NCI-H1105 (cell line): ENCODE measurements at places on chromosomes 1 and 21.

DNA sequence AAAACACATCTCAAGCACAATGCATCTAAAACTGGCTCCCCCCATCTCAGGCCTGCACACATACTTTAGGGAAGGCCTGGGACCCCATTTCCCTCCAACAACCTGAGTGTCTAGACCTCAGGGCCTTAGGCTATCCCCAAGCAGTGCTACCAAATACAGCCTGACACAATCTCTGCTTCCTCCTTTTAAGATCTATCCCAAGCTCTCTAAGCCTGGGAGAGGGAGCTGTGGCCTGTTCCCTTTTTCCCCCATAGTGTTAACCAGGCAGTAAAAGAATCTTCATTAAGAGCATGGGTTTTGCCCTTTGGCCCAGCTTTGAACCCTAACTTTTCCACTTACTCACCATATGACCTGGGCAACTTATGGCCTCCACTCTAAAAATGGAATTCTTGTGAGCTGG is 10.8 kb upstream of the COL8A2 start:
- DNase-seq, result no peak

DNA sequence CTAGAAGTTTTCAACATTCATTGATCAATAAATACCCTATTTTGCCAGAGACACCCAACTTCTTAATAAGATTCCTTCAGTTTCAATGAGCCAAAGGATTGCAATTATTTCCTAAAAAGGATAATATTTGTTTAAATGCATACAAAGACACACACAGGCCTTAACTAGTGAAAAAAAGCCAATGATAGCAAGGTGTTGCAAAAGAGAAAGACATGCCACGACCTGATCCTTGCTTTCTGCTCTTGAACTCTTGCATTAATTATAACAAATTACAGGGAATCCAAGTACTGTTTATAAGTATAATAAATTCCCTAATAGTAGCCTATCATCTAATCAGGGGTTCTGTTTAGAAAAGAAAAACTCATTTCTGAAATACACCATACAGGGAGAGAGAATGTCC is 131.1 kb downstream of the PTPN14 start:
- peak; percentile 34 for DNase-seq

DNA sequence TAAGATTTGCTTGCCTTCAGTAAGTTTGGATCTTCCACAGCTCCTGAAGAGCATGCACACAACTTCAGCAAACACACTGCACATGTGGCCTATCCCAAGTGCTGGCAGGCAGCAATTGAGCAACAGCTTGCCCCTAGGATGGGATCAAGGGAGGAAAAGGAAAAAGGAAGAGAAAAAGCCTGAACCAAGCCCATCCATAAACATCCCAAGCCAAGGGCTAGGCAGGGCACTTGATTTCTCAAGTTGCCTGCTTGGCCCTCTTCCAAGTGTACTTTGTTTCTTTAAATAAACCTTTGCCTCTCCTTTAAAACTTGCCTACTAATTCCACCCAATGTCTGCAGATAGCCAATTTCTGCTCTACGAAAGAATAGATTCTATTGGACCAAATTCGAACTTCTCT is 49.0 kb upstream of the OLFM3 start:
- DNase-seq, result no peak

DNA sequence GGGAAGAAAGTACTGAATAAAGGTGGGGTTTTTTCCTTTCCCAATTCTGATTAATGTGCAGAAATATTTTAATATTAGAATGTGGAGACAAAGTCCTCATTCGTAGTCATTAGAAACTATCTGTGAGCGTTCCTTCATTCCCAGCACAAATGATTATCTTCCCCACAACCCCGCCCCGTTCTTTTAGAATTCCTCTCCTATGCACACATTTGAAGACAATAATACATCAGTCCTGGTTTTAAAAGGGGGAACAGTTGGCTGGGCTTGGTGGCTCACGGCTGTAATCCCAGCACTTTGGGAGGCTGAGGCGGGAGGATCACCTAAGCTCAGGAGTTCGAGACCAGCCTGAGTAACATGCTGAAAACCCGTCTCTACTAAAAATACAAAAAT is 876 bp downstream of the ALDH9A1 start:
- DNase-seq, result no peak

DNA sequence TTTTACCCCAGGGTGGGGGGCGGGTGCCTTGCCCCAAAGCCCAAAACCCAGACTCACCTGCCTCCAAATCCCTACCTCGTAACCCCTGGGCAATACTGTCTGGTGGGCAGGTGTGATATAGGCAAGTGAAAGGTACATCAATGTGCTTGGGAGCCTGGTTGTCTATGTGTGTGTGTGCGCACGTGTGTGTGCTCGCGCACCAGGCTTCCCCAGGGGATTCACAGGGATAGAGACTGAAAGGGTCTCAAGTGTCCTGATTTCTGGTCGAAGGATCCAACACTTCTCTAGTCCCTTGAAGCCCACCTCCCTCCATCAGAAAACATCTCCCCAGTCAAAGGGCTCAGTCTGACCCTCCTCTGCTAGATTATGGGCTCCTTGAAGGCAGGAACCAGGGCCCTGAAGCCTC is 28.9 kb upstream of the EPB41 start:
- no peak for DNase-seq

DNA sequence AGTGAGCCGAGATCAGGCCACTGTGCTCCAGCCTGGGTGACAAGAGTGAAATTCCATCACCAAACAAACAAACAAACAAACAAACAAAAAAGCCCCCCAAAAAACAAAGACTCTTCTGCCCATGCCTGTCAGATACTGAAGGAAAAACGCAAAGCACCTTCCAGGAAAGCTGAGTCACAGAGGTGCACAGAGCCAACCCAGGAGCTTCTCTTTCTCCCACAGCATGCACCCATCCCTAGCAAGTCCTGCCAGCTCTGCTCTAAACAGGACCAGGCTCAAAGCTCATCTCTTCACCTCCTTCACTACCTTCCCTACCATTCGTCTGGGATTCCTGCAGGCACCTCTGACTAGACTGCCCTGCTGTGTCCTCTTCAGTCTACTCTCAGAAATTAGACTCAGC is 46.5 kb downstream of the ETS2 start:
- no peak for DNase-seq

GRCh38 chr1:25816112-25816718 is 3.5 kb upstream of the MTFR1L start:
- no peak for DNase-seq

DNA sequence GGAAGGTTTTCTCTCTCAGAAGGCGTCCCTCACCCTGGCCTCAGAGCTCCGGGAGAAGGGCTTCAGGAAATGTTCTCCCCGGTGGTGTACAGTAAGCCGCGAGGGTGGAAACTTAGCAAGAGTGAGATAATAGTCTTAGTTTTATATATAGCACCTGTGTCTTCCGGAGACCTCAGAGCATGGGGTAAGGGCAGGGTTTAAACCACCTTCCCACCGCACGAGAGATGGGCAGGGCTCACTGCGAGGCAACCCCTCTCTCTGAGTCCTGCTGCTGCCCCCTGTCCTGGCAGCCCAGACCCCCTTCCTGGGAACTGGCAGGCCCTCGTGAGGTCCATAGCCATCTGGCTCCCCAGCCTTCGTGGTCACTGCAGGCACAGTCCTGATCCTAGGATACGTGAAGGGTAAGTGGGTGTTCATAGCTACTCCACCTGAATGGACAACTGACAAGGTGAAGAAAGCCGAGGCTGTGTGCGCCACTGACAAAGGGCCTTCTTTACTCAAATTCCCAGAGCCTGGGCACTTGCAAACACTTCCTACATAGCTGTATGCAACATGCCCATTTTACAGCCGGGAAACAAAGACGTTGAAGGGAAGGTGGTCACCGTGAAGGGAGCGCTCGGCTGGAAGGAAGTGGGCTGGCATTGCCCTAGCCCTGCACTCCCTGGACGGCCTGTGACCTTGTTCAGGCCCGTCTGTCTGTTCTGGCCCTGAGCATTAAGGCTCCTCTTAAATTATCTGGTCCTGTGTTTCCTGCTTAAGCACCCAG is 26.9 kb downstream of the ITPKB start:
- no peak for DNase-seq

DNA sequence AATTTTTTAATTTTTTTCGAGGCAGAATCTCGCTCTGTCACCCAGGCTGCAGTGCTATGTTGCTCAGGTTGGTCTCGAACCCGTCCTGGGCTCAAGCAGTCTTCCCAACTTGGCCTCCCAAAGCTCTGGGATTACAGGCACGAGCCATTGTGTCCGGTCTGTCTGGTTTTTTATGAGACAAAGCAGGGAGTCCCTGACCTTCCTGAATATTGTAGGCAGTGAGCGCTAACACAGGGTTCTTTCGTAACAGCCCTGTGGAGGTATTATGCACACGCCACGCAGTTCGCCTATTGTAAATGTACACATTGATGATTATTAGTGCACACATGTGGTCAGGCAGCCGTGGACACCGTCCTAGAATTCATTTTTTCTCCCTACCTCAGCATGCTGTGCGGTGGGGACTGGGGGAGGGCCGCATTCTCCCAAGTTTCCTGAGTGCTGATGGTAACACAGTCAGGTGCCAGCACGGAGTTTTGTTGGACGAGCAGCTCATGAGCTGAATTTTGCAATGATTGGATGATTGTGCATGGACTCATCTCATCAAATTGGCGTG is 19.6 kb downstream of the SPSB1 start:
- DNase-seq, result no peak

- DNase-seq, result no peak
These were observed 77.5 kb downstream of the PUM1 start for GRCh38 chr1:30988045-30988444.

DNA sequence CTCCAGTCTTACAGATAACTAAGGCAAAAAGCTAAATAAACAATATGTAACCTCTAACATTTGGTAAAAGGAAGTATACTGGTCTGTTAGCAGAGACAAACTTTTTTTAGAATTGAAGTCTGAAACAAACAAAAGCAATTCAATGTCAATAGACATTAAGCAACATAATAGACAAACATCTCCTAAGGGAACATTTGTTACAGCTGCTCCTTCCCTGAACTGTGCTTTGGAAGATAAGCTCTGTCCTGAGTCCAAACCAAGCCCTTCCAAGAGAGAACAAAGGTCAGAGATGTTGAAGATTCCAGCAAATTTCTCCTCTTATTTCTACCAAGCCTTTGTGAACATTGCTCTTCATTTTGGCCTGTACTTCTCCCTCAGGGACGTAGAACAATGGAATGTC is 25.3 kb downstream of the FMO2 start:
- DNase-seq, result no peak

DNA sequence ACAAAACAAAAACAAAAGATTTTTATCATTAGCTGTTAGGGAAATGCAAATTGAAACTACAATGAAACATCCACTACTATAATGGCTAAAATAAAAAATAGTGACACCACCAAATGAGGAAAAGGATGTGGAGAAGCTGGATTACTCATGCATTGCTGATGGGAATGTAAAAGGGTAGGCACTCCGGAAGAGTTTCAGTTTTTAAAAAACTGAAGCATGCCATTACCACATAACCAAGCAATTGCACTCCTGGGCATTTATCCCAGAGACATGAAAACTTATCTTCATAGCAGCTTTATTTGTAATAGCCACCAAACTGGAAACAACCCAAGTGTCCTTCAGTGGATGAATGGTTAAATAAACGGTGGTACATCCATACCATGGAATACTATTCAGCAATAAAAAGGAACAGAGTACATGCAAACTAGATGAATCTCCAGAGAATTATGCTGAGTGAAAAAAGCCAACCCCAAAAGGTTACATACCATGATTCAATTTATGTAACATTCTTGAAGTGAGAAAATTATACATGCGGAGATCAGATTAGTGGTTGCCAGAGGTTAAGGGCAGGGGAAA is 14.5 kb upstream of the CFAP298 start:
- DNase-seq, result no peak

GRCh38 chr1:6538956-6539355 is 15.4 kb downstream of the NOL9 start:
- no peak for DNase-seq

DNA sequence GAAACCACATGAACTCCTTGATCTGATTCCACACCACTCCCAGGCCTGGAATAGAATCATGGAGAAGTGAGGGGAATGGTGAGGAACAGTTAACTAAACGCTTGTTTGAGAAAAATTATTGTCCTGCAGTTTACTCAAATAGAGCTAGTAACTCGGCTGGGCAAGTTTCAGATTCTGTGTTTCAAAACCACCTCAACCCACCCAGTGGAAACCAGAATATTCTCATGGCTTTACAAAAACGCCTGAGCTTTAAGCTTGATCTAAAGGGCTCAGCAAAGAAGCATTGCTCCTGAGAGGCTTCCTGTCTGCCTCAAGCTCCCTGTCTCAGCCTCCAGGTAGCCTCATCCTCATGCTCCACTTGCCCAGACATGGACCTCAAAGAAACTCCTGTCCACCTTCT is 16.6 kb downstream of the TCHHL1 start:
- DNase-seq, result no peak

- DNase-seq, result no peak
These were observed 13.9 kb upstream of the MYCL start for GRCh38 chr1:39915499-39916129.

DNA sequence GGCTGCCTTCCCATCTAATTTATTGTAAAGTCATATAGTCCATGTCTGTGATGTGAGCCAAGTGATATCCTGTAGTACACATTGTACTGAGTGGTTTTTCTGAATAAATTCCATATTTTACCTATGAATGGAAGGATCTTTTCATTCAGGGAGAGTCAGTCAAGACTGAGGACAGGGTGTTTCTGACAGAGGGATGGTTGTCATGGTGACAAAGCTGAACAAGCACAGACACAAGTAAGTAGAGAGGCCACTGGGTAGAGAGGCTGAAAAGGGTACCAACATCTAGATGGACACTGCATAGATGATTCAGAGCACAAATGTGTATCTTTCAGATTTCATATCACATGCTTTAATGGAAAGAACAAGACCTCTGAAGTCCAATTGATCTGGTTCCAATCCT is 22.6 kb upstream of the IL20 start:
- DNase-seq, result peak; percentile 7

DNA sequence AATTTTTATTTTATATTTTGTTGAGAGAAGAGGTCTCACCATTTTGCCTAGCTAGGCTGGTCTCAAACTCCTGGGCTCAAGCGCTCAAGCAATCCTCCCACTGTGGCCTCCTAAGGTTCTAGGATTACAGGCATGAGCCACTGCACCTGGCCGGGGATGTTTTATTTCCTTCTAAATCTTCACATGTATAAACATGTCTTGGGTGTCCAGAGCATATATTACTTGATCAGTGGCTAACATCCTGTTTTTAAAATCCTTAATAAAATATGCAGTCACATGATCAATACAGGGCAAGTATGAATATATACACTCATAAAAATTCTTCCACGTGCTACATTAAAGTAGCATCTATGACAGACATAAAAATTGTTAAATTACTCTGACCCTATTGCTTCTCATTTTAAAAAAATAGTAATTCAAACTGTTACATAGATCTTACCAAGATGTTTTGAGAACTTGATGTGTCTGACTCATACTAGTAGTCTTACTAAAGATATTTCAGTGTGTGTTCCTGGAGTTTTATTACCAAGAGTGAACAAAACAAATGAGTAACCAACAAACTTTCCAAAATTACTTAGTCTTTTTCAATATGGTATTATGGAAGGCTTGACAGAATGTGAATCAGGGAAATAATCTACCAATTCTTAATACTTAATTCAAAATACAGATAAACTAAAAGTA is 222.5 kb downstream of the SLC45A1 start:
- DNase-seq, result no peak
